ENCODE measurements at places on chromosomes 11 and 22.

DNA sequence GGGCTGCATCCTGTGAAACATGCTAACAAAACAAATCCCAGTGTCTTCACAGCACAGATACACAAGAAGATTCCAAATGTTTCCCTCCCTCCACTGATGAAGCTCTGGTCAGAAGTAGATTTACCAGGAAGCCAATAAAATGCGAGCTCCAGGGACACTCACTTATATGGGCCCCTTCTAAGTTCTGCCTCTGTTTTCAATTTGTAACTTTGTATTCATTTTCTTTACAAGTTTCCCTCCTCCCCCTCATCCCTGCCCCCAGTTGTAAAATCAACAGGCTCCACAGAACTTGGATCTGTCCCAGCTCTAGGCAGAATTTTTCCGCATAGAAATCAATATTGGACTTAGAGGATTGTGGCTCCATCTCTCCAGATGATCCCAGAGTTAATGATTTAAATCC is 48.1 kb upstream of the ME3 start:
- DNase-seq: no peak

- DNase-seq: no peak
These were observed 87.2 kb downstream of the WNT7B start for GRCh38 chr22:45889539-45890350.

DNA sequence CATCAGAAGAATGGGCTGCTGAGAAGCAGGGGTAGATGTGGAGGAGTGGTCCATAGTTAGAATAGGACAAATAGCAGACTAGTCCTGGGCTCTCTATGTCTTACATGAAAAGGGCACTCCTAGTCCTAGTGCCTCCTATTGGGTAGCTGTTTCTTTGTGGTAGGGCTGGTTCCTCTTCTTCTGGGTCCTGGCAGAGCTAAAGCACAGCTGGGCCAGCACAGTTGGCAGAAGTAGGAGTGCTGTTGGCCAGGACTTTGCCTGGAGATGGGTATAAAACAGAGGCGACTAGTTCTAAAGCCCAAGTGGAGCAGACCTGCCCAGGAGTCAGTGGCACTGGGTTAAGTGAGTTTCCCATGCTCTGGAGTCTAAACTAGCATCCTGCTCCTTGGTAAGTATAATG is 55.2 kb downstream of the PPFIBP2 start:
- DNase-seq: no peak

- peak; percentile 23 for DNase-seq
These were observed 2.0 kb downstream of the SYNGR1 start for GRCh38 chr22:39351689-39352214.

DNA sequence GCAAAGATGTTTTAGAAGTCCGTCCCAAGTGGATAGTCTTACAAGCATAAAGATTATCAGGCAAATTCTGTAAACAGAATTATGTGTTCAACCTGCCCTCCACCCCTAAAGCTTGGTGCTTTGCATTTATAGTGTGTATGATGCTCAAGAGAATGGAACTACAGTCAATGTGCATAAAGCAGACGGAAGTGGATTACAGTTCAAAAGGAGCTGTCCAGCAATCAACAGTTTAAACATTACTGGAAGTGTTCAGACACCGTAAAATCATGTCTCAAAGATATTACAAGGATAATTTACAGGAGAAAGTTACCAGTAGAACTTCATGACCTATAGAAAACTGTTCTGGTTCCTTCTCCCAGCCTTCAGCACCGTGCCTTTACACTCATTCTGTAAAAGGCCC is 1.0 kb downstream of the RIC3 start:
- DNase-seq: no peak

GRCh38 chr11:57566905-57567514 is 462 bp downstream of the UBE2L6 start:
- no peak for DNase-seq

DNA sequence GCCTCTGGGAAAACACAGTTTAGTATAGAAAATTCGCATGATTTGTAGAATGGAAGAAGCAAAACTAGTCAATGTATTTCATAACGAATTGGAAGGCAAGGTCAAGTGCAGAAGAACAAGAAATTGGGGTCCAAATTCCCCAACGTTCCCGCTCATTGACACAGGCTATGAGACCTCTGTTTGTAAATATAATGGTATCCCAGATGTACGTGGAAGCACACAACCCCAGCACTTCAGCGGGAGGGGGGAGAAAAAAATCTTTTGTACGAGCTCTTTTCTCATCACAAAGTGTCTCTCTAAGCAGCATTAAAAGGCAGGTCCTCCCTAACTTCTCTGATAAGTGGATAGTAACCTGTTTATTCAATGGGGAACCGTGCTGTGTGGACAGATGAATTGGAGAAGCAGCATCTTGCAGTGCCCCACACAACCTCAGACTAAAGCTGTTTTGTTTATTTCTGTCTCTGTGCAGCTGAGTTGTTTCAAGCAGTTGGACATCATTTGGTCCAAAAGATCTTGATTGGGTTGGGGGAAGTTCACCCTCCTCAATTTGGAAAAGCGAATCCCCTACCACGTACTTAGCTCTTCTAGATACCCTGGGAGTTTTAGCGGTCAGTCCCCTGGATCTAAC is 1.1 kb upstream of the GAB2 start:
- no peak for DNase-seq

DNA sequence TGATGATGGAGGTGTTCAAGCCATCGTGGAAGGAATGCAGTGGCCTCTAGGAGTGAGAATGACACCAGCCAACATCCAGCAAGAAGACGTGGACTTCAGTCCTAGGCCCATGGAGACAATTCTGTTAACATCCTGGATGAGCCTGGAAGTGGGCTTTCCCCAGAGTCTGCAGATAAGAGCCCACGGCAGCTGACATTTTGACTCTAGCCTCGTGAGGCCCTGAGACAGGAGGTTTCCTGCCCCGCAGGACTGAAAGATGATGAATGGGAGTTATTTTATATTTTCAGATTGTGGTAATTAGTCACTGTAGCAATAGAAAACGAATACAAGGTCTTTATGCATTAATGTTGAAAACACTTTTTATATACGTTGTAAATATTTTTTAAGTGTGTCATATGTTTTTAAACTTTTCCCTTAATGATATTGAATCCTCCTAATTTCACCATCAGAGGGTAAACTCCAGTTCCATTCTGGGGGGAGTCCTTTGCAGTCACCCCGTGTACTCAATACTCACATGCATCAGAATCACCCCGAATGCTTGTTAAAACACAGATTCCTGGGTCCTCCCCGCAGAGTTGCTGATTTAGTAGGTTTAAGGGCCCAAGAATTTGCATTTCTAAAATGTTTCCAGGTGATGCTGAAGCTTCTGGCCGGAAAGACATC is 570 bp upstream of the TPCN2 start:
- DNase-seq: no peak

DNA sequence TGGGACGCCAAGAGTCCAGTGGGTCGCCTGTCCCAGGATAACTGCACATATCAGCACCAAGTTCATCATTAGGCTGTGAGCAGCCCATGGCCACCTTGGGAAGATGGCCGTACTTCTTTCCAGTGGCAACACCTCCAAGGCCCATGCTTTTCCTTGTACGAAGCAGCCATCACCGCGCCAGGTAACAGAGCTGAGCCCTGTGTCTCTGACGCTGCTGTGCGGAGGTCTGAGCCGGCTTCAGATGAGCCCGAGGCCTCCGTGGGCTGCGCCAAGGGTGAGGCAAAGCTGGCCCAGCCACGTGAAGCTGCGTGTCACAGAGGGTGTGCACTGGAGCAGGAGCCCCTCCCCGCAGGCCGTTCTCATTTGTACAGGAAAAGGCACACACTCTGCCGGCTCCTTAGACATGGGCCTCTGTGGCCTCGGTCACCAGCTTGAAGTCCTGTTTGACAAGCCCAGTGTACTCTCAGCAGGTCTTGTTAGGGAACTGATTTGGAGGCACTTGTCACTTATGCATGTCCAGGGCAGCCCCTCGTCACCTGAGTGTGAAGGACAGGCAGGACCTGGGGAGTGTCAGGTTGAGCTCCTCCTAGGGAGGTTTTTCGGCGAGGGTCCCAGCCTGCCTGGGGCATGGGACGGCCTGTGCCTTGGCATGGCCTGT is 401.5 kb downstream of the TBC1D22A start:
- no peak for DNase-seq

DNA sequence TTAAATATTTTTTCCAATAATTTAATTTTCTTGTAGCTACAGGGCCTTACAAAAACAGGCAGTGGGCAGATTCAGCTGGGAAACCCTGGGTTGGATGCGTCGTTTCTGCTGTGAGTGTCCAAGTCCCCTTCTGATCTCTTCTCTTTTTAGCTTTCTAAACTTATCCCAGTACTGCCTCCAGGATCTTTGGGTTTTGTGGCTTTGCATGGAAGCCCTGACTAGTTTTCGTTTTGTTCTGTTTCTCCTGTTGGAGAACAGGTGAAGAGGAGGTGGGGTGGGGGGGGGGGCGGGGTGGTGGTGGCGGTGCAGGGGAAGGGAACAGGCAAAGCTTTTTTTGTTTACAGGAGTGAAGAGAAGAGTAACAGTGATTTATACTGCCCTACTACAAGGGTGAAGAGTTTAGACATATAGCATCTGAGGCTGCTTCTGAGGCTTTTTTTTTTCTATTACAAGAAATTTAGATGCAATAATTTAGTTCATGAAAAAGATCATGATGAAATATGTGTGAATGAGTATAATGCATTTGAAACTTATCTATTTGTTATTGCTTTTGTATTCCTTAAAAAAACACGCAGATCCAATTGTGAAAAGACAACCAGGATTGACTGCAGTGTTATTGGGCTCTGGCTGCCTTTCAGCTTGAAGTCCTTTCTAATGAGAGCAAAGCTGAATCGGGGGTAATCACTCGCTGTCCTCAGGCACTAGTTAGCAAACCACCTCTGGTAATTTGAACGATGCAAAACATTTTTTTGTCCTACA is 142.9 kb downstream of the NCAM1 start:
- no peak for DNase-seq

- DNase-seq: no peak
These were observed 26.2 kb upstream of the SLC37A2 start for GRCh38 chr11:125036933-125037332.

DNA sequence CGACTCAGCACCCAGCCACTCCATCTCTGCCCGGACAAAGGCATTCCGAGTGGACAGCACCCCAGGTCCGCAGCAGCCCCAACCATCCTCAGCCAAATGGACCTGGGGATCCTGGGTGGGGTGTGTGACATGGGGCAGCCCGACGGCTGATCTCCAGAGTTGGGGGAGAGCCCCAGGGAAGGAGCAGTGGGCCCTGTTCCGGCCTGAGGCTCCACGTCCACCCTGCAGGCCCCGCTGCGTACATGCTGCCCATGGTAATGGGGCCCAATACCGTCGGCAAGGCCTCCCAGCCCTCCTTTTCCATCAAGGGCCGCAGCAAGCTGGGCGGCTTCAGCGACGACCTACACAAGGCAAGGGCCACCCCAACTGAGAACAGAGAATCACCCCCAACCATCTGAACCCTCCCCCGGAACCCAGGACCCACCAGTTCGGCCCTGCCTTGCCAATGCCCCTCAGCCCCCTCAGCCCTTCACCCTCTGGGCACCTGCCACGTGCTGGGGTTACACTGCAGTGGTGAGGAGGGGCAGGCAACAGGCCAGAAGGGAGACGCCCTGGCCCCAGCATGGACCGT is 5.4 kb downstream of the SCGB1C1 start:
- no peak for DNase-seq

DNA sequence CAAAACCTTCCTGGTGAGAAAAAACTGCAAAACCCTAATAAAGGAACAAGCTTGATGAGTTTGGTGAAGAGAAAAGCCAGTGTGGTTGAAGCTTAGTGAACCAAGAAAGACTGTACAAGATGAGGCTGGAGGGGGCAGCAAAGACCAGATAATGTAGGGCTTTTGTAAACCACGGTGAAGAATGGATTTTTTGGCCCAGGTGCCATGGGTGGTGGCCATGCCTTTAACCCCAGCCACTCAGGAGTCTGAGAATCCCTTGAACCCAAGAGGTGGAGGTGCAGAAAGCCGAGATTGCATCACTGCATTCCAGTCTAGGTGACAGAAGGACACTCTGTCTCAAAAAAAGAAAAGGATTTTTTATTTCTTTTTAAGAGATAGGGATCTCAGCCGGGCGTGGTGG is 5.0 kb upstream of the ZDHHC5 start:
- DNase-seq: peak; percentile 48

DNA sequence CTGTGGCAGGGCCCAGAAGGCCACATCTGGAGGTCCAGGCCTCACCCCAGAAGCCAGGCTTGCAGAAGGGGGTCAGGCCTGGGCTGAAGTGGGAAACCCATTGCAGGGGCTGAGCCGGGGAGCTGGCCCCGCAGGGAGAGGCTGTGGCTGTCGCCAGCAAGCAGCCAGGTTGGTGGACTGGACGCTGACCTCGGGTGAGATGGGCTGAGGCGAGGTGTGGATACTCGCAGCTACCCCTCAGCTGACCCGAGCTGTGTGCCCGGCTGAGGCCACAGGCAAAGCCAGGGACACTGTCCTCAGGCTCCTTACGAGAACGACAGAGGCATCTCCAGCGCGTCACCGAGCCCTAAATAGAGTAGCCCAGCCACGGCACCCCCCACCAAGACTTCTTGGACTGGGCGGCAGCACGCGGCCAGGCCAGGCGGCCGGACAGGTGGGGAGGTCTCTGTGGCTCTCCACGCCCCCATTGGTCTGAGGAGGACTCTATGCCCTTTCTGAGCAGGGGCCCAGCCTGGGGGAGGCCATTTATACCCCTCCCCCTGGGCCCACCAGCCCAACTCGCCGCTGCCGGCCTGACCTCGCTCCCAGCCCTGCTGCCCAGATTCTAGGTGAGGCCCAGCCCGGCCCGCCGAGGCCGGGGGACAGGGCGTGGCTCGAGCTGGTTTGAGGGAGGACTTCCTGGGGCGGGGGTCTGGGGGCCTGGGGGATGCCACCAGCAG is at the start of gene TNNI2:
TNNI2 (plus strand) TSS at position 556 of the 719 bp plus-strand sequence. CDS start 716 bp downstream, outside the sequence.
- no peak for DNase-seq

DNA sequence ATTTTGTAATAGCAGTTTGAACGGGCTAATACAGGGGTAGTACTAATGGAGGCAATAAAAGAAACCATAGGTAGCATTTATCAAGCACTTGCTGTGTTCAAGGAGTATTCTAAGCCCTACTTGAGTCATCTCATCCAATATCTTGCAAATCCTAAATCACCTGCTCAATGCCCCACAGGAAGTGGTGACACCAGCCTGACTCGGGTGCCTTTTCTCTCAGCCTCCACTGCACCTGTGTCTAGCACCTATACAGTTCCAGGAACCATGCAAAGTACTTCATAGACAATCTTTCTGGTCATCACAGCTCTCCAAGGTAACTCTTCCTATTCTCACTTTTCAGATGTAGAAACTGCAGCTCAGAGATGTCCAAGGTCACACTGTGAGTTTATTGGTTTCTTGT is 98.0 kb downstream of the PRR5L start:
- DNase-seq: no peak

GRCh38 chr22:50508897-50509296 is 873 bp downstream of the NCAPH2 start:
- no peak for DNase-seq

Data from KBM-7 (cell line).